Breast epithelium (tissue), 4 donors: ENCODE measurements at places on chromosomes 2 and 18.

DNA sequence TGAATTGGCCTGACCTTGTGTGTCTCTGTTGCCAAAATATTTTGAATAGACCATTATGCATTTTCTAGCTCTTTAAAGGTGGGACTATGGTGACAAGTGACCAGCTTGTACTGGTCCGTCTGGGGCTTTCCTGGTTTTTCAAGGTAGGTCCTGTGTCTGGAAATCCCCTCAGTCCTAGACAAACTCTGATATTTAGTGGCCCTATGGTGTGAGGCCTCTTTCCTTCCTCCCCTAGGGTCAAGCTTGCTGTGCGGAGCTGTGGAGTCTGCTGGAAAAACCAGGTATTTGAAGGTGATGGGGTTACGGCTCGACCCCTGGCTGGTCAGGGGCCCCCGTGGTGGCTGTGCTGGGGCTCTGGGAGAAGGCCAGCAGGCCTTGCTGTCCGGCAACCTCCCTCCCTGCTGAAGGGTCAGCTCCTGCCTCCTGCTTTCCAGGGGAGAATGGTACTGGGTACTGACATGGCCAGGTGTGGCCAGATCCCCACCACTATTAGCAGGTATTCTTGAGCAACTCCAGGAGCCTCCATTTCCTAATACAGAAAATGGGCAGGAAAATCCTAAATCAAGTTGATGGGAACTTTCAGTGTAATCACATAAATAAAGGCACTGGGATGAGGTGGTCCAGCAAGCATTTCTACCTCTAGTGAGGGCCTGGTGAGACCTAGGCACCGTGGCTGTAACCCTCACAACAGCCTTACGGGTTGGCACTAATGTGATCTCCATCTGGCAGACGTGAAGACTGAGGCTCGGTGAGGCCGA lies 86.2 kb upstream of the HS6ST1 start:
- DNase-seq: no peak

GRCh38 chr2:172783165-172783898 lies 47.7 kb downstream of the RAPGEF4 start:
- no peak for DNase-seq

- no peak for DNase-seq
Measured at GRCh38 chr2:8171608-8172007, 510.2 kb upstream of the ID2 start.

DNA sequence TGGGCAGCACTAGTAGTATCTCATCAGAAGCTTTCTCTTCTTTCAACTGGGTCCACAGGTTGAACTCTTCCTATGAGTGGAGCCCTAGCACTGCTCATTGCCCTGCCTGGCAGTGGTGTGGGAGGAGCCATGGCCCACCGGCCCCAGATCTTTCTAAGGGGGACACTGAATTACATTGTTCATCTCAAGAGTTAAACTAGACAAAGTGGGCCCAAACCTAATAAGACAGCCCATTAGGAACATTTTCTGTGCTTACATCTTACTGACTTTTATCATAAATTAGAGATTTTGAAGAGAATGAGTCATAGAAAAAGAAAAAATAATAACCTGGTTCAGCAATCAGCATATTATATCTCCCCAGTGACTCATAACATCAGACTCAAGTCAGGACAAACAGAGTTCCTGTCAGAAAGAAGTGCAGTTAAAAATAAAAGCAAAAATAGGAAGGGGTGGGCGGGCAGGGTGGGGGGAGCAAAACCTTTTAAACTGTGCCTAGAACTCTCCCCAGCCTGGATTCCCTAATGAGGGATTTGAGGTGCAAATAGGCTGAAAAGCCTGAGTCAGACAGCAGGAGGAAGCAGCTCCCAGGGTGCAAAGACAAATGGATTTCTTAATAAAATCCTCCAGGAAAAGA lies 161.6 kb upstream of the TRIB2 start:
- no peak for DNase-seq

GRCh38 chr2:55099493-55099877 lies 49.2 kb upstream of the RTN4 start:
- no peak for DNase-seq
